ELR (cell line): ENCODE measurements at places on chromosomes 7 and 10.

DNA sequence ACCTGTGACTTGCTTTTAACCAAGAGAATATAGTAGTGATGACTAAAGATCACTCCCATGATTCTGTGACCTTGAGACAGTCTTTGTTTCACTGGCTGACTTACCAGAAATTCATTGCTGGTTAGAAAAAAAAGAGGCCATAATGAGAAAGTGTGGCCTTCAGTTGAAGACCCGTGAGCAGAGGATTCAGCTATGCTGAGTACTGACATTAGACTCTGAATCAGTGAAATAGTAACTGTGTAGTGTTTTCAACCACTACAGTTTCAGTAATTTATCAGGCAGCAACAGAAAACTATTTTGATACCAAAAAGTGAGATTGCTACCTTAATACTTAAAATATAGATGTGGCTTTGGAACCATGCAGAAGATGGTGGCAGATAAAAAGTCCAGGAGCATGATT is 298.0 kb upstream of the KCND2 start:
- DNase-seq: no peak

GRCh38 chr7:87510411-87510875 is 35.0 kb upstream of the ABCB4 start:
- no peak for DNase-seq

- DNase-seq: peak; percentile 46
Observed at GRCh38 chr10:94361171-94361794, 1.5 kb downstream of the NOC3L start.

- DNase-seq: no peak
Observed at GRCh38 chr10:369221-369683, 234.0 kb downstream of the ZMYND11 start.

GRCh38 chr7:127820732-127821085 is 168.7 kb downstream of the SND1 start:
- DNase-seq: no peak

GRCh38 chr10:24374134-24374915 is 165.4 kb downstream of the KIAA1217 start:
- peak; percentile 54 for DNase-seq

DNA sequence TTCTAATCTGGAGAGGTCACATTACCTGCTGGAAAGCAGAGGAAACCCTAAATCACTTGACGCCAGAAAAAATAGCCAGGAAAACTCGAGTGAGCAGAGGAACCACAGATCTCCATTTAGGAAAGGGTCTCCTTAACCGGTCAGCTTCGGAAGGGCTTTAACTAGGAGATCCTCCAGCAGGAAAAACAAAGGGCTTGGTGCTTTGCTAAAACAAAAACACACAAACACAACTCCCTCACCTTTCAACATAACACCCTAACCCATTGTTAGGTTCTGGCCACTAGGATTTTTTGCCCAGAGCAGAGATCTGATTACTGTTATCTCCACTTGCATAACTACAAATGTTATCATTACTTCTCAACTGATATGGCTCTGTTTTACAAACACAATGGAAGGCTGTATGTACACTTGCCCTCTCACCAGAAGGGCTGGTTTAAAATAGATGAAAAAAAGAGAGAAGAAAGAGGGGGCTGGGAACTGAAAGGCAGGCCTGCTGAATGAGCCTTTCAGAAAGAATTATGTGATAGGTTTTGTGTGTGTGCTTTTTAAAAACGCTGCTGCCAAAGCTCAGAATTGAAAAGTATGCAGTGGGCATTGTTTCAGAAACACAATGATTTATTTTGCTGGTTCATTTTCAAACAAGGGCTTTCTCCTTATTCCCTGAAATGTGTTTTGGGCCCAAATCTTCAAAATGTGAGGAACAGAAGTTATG is 161.5 kb downstream of the FGFR2 start:
- DNase-seq: no peak
